Stimulated activated naive CD8-positive, alpha-beta T cell treated with anti-CD3 and anti-CD28 coated beads, Interleukin-15, amount 100 ng/mL, for 72 hours (primary cell): ENCODE measurements at places on chromosomes 1 and 21.
A peak's percentile ranks its signal among the peaks of the same experiment; 100 is the strongest.

DNA sequence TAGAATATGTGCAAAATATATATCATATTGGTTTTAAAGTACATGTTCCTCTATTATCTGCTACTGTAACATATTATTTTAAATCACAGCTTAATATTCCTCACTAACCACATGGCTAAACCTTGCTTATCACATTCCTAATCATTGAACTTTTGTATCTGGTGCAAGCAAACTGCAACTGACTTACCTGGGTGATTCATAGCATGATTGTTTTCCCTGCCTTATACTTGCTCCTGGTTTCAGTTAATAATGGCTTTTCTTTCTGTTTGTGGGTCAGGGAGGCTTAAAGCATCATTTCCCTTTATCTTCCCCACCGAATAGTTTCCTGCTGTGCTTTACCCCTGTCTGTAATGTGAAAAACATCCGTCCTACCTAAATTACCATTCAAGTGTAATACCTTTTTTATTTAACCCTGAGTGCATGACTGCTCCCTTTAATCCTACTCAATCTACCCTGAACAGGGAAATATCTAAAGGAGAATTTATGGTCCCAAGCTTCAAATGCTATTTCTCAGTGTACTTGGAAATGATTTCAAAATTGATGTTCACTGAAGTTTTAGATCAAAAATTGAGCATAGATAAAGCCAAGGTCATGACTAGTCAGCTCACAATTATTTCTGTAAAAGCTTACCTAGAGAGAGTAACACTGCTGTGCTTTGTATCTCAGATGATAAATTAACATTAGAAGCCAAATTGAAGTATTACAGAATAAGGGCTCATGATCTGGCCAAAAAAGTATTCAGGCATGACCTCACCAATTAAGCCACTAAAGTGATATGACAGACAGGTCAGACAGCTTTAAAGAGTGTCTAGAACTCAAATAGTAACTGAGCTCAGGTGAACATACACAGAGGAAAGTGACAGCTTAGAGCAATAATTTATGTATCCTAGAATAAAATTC, 507.1 kb downstream of the BRINP3 start:
- DNase-seq, result no peak

DNA sequence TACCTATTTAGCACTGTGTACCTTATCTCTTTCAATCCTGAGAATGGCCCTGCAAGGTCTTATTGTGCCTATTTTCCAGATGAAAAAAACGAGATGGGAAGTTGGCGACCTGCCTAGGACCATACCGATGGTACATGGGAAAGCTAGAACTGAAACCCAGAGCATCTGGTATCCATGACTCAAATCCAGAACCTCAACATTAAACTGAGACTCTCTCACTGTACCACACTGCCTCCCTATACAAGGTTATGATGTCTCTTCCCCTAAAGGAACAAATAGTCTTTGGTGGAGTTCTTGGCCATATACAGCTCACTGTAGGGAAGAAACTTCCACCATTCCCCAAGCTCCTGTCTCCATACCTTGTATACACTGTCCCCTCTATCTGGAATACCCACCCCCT, 110.7 kb downstream of the TNR start:
- DNase-seq, result no peak

DNA sequence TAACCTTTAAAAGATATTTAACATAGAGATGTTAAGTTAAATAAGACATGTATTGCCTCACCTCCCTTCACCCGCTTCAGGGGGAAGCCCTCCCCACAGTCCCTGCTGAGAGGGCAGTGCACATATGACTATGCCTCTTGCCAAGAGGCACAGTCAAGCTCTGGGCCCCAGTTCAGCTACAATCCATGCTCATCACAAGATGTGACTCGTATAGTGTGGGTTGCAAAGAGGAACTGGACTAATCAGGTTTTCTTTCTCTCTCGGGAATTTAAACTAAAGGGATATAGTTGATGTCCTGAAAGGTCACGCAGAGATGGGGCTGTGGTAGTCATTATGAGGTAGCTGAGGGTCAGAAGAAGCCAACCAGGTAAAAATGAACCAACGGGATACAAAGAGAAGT, 35.6 kb downstream of the LYST start:
- peak; percentile 64 for DNase-seq

DNA sequence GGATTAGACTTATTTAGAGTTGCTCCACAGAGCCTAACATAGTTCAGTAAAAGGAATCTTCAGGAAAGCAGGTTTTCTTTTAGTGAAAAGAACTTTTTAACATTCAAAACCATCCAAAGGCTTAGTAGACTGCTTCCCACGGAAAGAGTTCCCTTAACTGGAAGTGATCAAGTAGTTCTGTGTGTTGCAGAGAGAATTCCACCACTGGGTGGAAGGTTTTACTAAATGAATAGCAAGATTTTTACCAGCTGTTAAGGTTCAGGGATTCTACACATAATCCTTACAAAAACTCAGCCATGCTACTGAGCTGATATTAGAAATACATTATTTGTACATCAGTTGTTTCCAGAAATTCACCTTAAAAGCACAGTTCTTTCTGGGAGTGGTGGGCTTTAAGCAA, 119.7 kb downstream of the GDAP2 start:
- no peak for DNase-seq

DNA sequence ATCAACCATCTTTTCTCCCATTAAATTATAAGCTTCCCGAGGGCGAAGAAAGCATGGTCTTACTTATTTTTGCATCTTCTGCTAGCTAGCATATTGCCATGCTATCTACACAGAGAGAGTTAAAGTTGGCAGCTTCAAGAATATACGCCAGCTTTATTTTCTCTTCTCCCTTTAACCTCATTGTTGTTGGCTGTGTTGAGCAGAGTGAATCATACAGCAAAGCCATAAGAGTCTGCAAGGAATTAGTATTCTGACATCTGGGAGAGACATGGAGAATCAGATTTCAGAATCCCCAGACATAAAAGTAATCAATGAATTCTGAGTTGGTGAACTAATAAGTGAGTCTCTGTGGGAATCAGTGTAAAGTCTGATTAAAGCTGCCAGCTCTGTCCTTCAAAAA, 649.6 kb upstream of the PTBP2 start:
- no peak for DNase-seq
